ENCODE measurements at places on chromosomes 5 and 9. TPM values are rescaled to one million over a fixed set of nuclear protein-coding genes. Genes with fewer than 3 reads are reported as not detected.

The SPIN1 gene
- total RNA-seq: 62.8 TPM

DNA sequence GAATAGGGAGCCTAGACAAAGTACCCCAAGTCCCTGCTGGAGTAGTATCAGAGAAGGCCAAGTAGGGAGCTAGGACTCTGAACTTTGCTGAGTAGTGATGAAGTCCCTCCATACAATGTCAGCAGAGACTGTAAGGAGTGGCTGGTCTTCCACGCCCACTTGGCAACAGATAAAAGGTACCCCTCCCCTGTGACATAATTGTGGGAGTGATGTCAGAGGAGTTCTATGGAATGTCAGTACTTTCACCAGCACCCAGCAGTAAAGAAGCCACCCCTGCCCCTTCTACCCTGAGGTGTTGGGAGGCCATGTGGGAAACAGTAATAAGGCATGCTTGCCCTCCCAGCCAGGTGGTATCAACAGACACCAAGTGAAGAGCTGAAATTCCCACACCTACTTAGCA, 143.9 kb downstream of the SLIT3 start:
- no peak for DNase-seq

DNA sequence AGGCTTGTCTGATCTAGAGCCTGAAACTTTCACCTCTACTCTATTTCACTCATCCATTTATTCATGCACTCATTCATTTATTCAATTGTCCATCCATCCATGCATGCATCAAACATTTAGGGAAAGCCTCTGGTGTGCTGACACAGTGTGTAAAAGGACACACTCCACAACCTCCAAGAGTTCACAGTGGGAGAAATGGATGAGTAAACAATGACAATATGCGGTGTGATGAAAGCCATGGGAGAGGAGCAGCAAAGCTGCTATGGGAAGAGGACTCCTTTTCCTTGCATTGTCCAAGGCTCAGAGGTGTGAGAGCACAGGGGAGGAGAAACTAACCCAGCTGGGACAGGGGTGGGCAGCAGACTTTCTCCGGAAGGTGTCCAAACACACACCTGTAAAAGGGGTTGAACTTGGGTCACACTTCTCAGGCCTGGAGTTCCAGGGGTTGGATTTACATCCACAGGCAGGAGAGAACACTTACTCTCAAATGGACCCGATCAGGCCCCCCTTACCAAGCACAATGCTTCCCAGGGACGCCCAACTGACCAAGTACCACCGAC, 21.2 kb upstream of the PFDN1 start:
- no peak for DNase-seq

DNA sequence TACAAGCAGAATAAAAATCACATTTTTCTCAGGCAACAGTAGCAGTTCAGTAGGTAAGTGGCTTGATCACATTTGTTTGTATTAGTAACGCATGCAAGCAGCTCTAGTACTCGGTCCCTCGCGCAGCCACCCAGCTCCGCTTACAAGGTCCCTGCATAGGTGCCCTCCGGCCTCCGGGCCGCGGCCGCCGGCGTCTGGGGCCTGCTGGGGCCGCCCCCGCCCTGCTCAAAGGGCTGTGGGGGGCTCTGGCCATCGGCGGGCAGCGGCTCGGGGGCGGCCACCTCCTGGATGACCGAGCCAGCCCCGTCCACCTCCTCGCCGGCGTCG, 50.2 kb upstream of the UBAC1 start:
- no peak for DNase-seq

DNA sequence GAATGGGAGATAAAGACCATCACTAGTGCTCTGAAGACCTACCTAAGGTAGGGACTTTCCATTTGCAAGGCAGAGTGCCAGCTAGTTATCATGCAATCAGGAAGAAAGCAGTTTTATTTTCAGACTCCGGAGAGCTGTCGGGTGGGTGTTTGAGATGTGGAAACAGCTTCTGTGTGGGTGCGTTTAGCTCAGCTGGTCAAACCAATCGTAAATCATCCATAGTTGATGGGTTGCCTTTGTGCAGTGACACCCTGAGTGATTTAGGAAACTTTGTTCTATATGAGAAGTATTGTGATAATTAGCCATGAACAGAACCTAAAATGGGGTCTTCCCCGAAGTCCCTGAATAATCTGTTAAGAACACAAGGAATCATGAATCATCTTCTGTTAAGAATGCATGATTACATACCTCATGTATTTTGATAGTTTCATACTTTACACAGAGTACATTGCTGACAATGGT, 284.3 kb downstream of the ARHGAP26 start:
- DNase-seq: no peak
